ENCODE measurements at places on chromosomes 6 and 20.

DNA sequence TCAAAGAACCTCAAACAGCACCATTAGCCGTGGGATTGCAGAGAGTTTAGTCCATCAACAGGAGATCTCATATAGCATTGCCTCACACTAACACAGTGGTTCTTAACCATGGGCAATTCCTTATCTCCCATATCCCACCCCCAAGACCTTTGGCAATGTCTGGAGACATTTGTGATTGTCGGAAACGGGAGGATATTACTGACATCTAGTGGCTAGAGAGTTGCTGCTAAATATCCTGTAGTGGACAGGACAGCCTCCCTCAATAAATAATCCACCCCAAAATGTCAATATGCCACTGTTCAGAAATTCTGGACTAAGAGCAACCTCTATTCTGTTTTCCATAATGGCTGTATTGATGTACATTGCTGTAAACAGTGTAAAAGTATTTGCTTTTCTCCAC is 210.1 kb upstream of the CCN2 start:
- no peak for DNase-seq

DNA sequence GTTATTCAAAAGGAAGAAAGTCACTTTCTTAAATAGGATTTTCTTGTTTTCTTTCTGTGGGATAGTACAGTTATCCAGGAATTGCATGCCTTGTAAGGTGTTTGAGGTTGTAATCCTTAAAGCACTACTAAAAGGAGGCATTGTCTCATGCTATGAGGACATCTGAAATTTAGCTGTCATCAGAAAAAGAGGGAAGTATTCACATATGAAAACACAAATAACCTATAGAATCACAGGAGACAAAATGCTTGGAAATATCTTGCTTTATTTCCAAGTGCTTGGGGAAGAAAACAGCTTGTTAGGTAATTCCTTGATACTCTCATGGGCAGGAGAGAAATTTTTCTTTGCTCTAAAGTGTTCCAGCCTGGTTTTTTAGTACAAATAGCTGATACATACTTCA is 40.1 kb downstream of the HECA start:
- no peak for DNase-seq

DNA sequence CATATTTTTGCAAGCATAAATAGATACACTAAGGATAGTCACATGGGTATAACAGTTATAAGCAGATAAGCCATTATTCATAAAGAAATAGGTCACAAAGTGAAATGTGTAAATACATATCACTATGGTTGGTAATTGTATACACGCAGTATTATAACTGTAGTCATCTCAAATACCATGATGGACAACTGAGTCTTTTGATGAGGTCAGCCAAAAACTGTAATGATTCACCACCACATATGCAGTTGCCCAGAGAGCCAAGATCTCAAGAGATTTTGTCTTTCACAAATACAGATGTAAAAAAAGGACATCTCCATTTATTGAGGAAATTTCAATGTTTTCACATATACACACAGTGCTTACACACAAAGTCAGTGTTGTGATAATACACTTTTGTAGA is 28.3 kb downstream of the ZNF292 start:
- DNase-seq = no peak

GRCh38 chr6:8785223-8785622 is 349.9 kb upstream of the SLC35B3 start:
- no peak for DNase-seq

- no peak for DNase-seq
These were observed at the start of gene RIPPLY2 for GRCh38 chr6:83853178-83854000. RIPPLY2 (plus strand) TSS chr6:83853360; CDS start chr6:83853417, 57 bp downstream.

GRCh38 chr6:76719449-76719848 is 647.0 kb upstream of the IMPG1 start:
- DNase-seq = no peak

DNA sequence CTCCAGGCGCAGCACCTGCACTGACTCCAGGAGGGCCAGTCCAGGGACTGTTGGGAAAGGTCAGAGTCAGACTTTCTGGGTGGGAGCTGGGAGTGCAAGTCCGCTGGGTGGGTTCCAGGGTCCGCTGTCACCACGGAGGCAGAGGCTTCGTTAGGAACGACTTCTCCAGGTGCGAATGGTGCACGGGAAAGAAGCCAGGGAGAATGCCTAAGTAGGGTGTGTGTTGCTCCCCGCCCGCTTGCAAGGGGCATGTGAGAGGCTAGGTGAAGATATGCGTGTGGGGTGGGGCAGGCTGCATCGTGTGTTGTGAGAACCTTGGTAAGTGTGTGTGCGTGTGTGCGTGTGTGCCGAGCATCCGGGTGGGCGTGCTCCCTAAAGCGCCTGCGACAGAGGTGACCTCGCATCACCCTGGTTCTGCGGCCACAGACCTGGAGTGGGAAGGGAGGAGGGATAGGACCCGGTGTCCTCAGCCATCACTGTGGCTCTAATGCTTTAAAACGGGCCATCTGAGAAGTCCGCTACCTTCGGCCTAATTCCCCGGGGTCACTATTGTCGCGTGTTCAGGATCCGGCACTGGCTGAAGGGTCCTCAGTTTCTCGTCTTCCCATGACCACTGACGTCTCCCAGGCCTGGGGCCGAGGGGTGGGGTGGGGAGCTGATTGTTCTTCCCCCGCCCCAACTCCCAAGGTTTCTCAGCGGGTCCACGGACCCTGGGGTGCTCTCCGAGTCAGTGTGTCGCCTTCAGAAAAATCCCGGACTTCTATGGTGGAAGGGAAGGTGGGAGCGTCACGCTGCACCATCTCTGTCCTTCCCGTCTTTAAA is 6.1 kb downstream of the SLC32A1 start:
- DNase-seq = no peak

GRCh38 chr6:138410972-138411880 is 7.2 kb downstream of the HEBP2 start:
- no peak for DNase-seq

DNA sequence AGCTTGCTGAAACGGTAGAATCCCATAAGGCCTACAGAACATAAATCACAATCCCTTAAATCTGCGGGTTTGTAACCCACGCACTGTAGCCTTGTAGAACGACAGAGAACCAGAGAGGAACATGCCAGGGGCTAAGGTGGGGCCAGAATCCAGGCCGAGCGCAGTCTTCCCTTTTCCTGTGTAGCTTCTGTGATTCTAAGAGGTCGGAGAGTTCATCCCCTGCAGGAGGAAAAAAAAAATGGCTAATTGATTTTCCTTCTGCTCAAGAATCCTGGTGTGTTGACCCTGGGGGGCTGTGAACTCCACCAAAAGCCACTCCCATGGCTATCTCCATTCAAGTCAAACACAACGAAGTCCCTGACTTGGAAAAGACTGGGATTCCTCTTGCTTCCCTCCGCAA is 96.3 kb downstream of the SPTLC3 start:
- DNase-seq = no peak

- DNase-seq = peak; percentile 68
These were observed 115.6 kb downstream of the TCP11 start for GRCh38 chr6:35025232-35026188.

GRCh38 chr6:20707870-20708269 is 173.6 kb downstream of the CDKAL1 start:
- DNase-seq = no peak

- DNase-seq = no peak
These were observed 56.6 kb downstream of the ARID1B start for GRCh38 chr6:156833755-156834154.

DNA sequence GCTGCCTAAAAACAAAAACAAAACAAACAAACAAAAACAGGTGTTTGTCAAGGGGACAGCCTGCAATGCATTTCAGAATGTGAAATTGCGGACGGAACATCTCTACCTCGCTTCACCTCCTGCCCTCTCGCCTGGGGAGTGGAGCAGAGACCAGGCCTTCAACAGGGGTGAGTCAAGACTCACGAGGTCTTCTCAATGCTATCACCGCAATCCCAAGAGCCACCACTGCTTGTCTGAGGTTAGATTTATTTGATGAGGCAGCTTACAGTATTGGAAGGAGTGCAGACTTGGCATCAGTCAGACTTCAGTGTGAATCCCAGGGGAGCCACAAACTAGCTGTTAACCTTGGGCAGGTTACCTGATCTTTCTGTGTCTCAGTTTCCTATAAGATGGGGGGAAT is 7.7 kb downstream of the GABRR1 start:
- DNase-seq = no peak

DNA sequence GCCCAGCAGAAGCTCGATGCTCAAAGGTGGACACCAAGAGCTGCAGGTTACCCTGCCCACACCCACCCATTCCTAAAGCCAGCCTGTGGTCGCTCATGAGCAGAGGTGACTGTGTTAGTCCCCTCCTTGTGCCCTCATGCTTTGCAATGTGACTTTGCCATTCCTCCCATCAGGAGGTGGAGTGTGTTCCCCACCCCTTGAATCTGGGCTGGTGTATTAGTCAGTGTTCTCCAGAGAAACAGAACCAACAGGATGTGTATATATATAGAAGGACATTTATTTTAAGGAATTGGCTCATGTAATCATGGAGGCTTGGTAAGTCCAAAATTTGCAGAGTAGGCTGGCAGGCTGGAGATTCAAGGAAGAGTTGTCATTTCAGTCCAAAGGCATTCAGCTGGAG is 54.4 kb upstream of the RNF24 start:
- no peak for DNase-seq

DNA sequence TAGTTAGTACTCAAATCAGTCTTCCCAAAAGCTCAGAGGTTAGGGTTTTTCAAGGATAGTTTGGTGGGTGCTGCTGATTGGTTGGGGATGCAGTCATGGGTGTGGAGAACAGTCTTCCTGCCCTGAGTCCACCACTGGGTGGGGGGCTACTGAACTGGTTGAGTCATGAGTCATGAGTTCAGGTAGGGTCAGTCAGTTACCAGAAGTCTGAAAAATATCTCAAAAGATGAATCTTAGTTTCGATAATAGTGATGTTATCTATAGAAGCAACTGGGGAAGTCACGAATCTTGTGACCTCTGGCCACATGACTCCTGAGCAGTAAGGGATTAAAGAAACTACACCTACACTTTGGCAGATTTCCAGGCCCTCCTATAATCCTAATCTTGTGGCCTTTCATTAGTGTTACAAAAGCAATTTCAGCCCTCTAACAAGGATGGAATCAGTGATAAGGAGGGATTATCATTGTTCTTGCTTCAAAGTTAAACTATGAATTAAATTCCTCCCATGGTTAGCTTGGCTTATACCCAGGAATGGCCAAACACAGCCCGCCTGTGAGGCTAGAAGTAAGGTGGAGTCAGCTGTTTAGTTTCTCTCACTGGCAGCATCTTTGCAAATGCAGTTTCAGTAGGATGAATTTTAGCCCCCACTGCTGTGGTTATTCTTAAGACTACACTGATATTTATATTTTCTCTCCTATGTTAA is 33.3 kb upstream of the NKAIN2 start:
- no peak for DNase-seq

DNA sequence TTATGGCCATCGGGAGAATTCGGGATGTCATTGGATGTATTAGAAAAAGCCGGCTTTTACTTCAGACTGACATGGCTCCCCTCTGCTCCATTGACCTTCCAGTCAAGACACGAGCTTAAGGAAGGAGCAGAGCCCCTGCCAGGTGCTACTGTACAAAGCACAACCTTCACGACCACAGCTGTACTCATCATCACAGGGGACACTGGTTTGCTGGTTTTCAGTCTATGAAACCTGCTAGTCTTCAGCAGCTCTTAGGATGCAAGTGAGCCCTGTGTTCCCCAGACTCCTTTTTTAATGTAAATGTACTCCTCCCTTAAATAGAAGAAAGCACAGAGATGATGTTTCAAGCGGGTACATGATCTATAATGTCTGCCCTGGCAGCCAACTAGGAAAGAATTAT is 1.9 kb upstream of the TRAPPC3L start:
- no peak for DNase-seq

GRCh38 chr6:54646069-54646950 is 200.3 kb upstream of the FAM83B start:
- no peak for DNase-seq

DNA sequence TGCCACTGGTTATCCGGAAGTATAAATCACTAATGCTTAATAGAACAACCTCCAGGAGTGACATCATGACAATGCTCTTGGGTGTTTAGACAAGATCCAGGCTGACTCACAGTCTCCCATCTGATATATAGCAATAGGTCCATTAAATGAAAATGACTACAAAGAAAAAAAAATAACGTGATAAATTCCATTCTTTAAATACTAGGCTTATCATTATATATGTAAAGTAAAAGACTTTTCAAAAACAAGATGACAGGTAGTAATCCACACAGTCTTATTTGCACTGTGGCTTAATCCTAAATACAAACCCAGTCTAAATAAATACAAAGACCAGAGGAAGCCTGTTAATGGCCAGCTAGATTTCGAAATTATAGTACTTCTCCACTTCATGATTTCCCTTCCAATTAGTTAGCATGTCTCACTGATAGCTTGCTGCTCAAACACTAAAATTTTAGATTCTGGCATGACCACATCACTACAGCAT is 149.1 kb upstream of the BEND3 start:
- DNase-seq = no peak

- peak; percentile 45 for DNase-seq
These were observed 41.8 kb downstream of the GPR63 start for GRCh38 chr6:96795481-96795880.

DNA sequence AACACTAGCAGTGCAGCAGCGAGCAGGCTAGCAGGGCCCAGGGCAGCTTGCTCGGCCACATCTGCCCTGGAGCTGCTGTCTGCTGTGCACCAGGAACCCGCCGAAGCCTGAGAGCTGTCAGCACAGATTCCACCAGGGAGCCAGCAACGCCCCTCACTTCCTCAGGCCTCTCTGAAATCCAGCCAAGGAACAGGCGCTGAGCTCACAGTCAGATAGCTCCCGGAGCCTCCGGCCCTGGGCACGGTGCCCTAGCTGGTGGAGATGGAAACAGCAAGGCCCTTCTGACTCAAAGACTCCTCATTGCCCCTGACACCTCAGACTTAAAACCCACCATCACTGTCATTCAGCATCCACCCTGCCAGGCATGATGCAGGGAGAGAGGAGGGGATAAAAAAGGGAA is 839.4 kb downstream of the MAFB start:
- no peak for DNase-seq

DNA sequence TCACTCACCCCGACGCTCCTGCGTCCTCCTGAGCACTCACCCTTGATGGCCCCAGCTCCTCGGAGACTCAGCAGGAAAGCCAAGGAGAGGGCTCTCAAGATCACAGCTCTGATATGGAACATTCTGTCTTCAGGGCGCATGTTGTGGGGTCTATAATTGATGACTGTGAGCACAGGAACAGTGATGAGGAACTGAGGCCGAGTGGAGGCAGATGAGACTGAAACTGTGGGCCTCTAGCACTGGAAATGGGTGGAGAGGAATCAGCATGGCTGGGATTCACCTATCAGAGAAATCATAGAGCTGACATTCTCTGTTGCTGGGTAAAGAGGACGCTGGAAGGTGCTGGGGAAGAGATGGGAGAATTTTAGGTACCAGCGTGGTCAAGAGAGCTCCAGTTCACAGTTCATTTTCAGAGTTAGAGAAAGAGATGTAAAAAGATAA is at the start of gene HLA-DPA1:
HLA-DPA1 (minus strand) TSS at position 219 of the 441 bp plus-strand sequence.
- DNase-seq = no peak

All from HAP-1 (cell line).